Stimulated activated CD8-positive, alpha-beta memory T cell treated with anti-CD3 and anti-CD28 coated beads, Interleukin-15, amount 100 ng/mL, for 24 hours (primary cell): ENCODE measurements at places on chromosomes 4 and X.

DNA sequence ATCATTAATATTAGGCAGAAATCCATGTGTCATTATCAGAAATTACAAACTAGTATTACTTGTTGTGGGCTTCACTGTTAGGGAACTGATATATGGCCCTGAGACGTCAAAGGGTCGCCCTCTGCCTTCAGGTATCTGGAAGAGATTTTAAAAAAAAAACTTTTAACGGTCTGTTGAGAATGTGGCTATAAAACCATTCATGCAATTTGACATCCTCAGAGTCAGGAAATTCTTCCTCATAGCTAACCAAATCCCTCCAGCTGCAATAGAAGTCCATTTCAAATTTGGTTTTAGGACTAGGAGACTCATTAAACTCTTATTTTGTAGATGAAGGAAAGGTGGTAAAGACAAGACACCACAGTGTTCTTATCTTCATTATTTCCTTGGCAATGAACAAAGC, 194.2 kb upstream of the NOCT start:
- no peak for DNase-seq

DNA sequence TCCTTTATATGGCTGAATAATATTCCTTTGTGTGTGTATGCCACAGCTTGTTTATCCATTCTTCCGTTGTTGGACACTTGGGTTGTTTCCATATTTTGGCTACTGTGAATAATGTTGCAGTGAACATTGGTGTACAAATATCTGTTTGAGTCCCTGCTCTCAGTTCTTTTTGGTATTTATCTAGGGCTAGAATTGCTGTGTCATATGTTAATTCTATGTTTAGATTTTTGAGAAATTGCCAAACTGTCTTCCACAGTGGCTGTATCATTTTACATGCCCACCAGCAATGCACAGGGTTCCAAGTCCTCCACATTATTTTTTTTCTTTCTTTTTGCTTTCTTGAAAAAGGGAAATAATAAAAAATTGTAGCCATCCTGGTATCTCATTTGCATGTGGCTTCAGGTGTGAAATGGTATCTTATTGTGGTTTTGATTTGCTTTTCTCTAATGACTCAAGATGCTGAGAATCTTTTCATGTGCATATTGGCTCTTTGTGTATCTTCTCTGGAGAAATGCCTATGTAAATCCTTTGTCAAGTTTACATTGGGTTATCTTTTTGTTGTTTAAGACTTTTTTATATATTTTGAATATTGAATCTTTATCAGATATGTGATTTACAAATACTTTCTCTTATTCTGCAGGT, 129.7 kb downstream of the RAPGEF2 start:
- DNase-seq = no peak

- DNase-seq = no peak
These were observed 42.5 kb downstream of the ANOS1 start for GRCh38 chrX:8689473-8689872.

DNA sequence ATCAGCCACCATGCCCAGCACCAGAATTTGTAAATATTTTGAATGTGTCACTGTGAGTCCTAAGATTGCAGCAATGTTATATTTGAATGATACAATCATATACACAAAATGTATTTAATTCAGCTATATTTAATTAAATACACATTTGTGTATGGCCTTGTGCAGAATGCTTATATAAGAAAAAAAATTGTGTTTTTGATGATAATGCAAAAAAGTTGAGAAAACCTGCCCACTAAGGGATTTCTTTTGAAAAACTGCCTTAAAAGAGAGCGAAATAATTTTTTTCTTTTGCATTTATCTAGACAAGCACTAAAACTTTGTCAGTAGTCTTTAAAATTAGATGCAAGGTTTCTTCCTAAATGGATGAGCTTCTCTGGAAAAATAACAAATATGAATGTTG, 68.1 kb upstream of the OTUD4 start:
- DNase-seq = no peak

DNA sequence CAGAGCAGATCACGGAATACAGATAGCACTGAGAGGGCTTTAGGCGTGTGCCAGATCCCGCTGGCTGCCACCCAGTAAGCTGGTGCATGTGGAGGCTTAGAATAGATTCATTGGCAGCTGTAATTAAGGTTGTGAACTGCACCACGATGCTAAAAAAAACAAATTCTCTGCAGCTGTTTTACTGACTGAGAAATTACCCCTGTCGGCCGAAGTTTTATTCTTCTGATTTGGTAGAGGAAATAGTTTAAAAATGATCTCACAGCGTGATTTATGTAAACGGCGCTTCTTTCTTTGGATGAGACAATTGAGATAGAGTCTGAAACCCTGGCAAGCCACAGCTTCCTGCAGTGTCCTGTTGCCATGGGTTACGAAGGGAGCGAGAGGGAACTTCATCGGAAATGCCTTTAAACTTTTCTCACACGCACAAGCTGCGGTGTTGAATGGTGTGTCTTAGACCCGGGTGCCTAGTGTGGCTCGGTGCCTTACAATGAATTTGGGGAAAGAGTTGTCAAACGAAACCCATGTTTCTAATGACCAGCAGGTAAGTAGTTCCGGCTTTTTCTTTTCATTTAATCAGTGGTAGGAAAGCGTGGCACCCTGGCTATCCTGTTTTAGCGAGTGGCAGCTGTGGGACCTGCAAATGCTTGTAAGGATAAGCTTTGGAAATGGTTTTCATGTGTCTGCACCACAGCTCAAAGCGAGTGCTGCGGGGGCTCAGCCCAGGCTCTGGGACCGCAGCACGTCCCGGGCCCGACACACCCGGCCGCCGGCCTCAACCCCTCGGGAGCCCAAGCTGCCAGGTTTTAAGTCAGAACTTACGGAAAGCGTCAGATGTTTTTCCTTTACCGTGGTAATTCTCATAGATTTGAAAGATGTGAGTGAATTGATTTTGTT, 71.7 kb upstream of the HGFAC start:
- no peak for DNase-seq

GRCh38 chr4:128468123-128468989, 180.7 kb upstream of the PGRMC2 start:
- no peak for DNase-seq

DNA sequence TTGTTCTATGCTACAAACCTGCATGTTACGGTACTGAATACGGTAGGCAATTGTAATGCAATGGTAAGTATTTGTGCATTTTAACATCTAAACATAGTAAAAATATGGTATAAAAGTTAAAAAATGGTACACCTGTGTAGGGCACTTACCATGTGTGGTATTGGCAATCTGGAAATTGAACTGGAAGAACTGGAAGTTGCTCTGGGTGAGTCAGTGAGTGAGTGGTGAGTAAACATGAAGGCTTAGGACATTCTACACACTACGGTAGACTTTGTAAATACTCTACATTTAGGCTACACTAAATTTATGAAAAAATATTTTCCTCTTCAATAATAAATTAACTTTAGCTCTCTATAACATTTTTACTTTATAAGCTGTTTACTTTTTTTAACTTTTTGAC, 78.9 kb downstream of the RRAGB start:
- no peak for DNase-seq

GRCh38 chrX:141969706-141970105, 66.0 kb downstream of the MAGEC1 start:
- DNase-seq = no peak

GRCh38 chr4:103443324-103443723, 245.2 kb upstream of the CENPE start:
- DNase-seq = no peak

DNA sequence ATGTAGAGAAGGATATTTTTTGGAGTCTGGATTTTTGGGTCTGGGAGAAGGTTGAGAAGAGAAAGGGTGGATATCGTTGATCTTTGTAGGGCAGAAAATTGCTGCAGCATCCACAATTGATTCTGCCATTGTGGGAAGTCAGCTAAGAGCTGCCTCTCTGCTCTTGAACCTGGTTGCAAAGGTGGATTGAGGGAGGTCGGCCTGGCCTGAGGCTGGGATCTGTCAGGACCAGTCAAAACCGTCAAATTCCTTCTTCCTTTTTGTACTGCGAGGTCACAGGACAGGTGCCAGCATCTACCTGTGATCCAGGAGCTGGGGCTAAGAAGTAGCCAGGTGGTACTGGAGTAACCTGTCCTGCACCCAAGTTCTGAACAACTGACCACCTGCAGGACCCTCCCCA, 93.7 kb downstream of the SHOX start:
- DNase-seq = no peak

DNA sequence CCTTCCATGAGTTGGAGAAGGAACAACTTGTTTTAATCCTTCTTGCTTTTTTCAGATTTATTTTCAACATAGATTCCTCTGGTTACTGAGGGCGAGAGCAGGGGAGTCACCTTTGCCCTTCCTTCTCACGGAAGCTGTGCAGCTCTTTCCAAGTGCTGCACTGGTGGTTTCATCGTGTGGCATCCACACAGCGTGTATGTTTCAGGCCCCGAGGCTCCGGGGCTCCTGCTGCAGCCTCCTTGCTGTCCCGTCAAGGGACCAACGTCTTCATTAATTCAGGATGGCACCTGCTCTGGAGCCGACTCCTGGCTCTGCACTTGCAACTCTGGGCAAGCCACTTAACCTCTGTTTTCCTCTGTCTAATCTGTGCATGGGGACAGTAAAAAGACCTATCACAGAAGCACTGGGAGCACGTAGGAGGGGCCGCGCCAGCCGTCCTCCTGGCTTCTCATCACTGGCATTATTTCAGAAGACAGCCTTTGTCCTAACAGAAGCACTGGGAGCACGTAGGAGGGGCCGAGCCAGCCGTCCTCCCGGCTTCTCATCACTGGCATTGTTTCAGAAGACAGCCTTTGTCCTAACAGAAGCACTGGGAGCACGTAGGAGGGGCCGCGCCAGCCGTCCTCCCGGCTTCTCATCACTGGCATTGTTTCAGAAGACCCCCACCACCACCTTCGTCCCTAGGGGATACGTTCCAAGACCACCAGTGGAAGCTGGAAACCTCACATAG, 117.8 kb upstream of the NKX1-1 start:
- no peak for DNase-seq

DNA sequence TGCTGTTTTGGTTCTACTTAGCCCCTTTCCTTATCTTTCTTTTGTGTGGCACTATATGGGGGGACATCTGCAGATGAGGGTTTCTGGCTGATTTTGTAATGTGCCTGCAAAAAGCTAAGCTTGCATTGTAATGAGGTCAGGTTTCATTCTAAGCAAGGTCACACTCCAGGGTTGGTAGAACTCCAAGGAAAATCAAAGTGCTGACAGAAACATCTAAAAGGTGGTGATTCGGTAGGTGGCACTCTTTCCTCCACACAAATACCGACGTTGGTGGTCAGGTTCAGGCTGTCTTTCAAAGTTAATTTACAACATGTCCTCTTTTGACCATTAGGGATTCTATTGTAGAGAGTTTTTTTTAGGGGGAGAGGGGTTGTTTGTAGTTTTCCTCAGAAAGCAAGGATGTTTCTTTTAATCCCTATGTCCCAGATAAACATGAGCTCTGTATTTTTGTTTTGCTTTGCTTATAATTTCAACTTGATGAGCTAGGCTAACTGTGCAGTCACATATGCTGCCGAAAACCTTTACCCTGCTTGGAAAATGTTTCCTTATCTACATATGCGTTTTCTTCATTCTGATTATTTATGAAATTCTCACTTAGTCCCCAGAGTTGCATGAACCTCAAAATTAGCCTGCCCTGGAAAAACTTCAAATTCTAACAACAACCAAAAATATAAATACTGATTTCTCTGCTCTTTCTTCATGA, 434.2 kb downstream of the PPARGC1A start:
- no peak for DNase-seq

- DNase-seq = no peak
These were observed 11.0 kb upstream of the OTC start for GRCh38 chrX:38341442-38341841.

DNA sequence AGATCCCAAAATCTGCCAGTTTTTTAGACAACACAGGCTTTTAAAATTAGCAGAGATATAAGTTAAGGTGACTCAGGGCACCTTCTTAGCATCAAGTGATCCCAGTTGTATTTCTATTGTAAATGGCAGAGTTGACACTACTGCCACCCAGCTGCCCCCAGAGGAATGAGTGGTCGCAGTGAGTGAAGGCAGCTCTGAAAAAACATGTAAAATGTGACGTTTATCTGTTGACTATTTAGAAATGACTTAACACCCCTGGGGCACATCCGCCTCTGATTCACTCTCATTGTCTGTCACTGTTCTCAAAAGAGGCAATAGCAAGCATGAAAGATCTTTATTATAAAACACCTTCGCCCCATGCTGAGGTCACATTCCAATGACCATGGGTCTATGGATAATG, 592.4 kb downstream of the ACTRT1 start:
- DNase-seq = no peak

GRCh38 chr4:98939438-98939837, 10.5 kb upstream of the EIF4E start:
- no peak for DNase-seq

DNA sequence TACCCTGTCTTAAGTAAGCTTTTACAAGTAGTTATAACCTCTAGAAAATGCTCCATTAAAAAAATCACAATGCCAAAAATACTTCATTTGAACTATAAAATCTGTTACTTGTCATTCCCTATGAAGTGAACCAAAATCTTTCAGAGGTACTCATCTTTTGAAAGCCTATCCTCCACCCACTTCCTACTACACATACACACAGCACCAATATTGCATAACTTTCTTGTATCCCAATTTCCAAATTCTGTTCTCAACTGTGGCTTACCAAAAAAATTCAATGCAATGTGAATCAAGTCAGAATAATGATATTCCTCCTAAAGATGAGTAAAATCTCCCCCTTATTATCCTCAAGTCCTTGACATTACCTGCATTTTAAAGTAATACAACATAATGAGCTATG, 15.9 kb downstream of the DHX15 start:
- DNase-seq = no peak

DNA sequence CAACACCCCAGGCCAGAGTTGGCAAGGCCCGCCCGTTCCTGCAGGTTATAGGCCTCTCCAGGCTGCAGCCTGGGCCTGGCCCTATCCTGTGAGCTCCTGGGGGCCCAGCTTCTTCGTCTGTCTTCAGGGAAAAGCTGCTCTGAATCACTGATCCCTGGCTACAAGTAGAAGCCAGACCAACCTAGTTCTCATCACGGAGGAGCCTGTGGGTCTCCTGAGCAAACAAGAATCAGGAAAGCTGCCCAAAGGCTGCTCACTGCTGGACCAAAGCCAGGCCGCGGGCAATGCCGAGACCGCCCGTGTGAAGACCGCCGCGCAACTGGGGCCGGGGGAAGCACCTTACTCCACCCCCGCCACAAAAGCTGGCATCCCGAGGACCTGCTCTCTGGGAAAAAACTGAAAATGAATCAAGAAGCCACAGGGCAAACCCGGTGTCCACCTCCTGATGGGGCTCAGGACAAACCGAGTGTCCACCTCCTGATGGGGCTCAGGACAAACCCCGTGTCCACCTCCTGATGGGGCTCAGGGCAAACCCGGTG, 12.8 kb downstream of the CTBP1 start:
- DNase-seq = no peak

DNA sequence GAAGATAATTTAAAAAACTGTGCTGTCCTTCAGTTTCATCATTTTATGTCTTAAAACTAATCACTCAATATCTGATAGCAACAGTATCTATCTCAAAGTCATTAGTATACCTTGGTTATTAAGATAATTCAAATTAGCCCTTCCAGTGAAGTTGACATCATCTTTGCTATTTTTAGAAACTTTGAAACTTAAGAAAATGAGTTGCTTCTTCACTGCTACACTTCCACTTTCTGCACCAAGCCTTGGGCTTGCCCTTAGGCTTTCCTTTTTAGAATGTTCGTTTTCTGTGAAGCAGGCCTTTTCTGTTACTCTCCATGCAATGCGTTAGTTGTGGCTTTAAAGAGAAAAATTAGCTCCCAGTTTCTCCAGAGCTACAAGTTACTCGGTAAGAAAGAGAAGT, 4.4 kb upstream of the VAMP7 start:
- DNase-seq = no peak
